ENCODE measurements at places on chromosomes 6 and 20.
A peak's percentile ranks its signal among the peaks of the same experiment; 100 is the strongest.

DNA sequence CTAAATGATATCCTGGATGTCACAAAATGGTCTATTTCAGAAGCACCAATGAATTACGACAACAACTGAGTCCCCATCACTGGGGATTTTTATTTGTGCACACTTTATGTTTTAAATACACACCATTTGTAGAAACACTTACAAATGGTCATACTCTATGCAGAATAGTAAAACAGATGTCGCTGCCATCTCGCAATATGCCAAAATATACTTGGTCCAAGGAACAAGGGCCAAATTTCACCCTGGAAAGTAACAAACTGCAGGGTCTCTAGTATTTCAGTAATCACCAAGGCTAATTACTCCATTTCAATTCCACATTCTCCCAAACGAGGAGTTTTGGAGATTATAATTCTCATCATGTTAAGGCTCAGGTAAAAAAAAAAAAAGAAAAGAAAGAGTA is 215.2 kb downstream of the LMBRD1 start:
- no peak for DNase-seq

- DNase-seq, result no peak
Measured at GRCh38 chr6:165325609-165326008, 16.2 kb upstream of the C6orf118 start.

- DNase-seq, result no peak
Measured at GRCh38 chr6:109701221-109701620, 10.1 kb downstream of the FIG4 start.

DNA sequence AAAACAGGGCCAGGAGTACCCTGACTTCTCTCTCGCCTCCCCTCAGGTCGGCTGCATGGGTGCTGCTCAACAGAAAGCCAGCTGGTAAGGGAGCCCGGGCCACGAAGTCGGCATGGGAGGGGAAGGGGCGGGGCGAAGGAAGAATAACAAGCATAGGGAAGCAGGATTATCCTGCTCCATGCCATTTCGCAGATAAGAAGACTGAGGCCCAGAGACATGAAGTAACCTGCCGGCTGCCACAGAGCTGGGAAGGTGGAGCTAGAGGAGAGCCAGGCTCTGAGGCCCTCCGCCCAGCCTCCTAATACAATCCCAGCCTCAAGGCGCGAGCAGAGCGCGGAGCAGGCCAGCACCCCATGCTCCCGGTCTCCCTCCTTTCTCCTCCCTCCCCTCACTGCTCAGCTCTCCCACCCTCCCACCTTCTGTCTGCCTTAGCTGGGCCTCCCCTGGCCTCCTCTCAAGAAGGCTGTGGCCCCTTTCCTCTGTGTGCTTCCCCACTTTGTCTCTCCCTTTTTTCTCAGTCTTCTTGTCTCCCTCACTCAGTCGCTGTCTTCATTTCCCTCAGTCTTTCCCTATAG is 13.2 kb upstream of the HMGA1 start:
- no peak for DNase-seq

DNA sequence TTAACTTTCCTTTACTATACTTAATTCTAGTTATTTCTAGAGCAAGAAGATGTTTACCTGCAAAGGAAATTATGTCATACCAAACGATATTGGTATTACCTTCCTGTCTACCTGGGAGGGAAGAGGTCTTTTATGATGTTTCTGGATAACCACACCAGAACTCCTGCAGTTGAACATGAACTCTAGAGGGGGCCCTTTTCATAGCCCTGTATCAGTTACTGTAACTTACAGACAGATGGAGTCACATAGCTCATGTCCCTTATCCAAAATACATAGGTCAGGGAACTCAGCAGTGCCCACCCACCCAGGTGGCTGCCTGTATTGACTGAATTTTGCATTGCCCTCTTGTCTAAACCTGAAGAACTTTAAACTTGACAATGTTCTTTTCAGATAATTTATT is 35.1 kb upstream of the MYL9 start:
- no peak for DNase-seq

DNA sequence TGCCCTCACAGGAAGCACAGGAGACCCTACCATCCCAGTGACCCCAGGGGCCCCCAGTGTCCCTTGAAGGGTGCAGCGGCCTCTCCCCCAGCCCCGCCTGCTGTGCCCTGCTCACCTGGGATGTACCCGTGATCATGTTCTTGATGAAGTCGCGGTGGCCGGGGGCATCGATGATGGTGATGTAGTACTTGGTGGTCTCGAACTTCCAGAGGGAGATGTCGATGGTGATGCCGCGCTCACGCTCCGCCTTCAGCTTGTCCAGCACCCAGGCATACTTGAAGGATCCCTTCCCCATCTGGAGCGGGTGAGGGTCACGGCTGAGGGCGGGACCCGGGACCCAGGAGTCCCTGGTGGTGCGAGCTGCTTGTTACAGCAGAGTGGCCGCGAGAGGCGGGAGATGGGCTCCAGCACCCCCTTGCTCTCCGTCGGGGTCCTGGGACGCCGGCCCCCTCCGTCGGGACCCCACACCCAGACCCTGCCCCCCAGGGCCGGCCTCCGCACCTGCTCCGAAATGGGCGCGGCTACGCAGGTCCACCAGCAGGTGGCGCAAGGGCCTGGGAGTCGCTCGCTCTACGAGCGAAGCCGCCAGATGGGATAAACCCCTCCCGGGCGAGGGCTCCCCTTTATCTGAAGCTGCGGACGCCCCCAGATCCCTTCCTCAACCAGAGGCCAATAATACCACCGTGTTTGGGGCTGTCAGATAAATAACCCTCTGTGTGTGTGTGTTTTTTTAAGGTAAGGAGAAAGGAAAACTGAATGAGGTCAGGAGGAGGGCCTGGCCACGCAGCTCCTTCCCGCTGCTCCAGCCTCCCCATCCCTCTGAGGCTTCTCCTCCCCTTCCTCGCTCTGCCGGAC is 2.9 kb downstream of the EEF1A2 start:
- DNase-seq, result peak; percentile 32
